PC-9 (cell line): ENCODE measurements at places on chromosomes 4 and X. TPM values are rescaled to one million over a fixed set of nuclear protein-coding genes. Genes with fewer than 3 reads are reported as not detected.

FDCSP gene
- total RNA-seq: not detected in 2 replicates

YIPF6 gene
- total RNA-seq: 46.1 and 49.1 TPM in 2 replicates

DNA sequence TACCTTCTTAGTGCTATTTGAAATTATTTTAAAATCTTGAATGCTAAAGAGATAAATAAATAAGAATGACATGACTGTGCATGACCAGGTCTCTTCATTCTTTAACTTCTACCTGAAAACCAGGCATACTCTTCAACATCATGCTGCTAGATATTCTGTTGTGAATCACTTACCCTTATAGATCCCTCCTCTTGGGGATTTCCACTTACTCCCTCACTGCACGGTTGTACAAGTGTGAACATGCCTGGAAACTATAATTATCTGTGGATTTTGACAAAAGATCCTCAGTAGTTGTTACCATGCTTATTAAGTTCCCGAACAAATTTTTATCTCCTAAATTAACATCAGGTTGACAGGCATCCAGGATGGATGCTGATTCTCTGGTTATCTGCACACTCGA is 54.3 kb downstream of the ADGRL3 start:
- DNase-seq: no peak
- no peaks in the 10 kb centered on the region for H3K36me3 ChIP-seq
- no peak overlapping the region for H3K4me3 ChIP-seq
- no peaks in the 10 kb centered on the region for H3K4me1 ChIP-seq
- H3K27me3 ChIP-seq: no peaks in the 10 kb centered on the region

GRCh38 chrX:153064061-153064460 is 7.8 kb downstream of the PNMA3 start:
- no peak overlapping the region for H3K27ac ChIP-seq
- no peaks in the 10 kb centered on the region for H3K36me3 ChIP-seq
- H3K4me3 ChIP-seq: no peak overlapping the region

GRCh38 chr4:106268786-106269185 is 47.2 kb downstream of the TBCK start:
- H3K4me1 ChIP-seq: no peaks in the 10 kb centered on the region
- H3K4me3 ChIP-seq: no peak overlapping the region
